ENCODE measurements at places on chromosomes 5 and 9.

GRCh38 chr5:61811052-61811451 lies 479.0 kb downstream of the ZSWIM6 start:
- no peak for DNase-seq

DNA sequence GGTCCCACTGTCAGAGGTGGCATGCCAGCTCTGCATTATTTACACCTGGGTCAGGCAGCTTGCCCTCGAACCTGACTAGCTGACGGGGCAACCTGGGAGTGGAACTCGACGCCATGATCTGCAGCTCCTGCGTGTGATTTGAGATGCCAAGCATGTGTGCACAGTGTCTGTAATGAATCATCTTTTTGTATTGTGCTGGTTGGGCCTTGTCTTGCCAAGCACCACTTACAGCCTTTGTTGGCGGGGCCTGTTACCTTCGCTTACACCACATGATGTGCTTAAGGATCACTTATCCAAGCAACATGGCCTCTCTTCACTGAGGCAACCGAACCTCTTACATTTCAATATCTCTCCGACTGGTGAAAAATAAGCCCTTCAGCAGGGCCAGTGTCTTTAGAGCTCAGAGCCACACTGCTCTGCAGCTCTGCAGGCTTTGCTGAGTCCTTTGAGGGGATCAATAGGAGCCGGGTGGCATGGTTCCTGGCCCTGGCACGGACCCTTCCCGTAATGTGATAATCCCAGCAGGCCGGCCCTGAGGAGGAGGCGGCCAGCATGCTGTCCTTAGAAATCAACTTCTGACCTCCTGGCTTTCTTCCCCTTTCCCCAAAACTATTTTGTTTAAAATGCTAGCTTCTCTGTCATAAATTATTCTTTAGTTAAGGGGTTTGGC lies 297.7 kb upstream of the CD180 start:
- DNase-seq, result no peak

GRCh38 chr5:31185951-31186350 lies 7.5 kb upstream of the CDH6 start:
- DNase-seq, result no peak

GRCh38 chr9:89256642-89257041 lies 54.4 kb upstream of the CKS2 start:
- no peak for DNase-seq

DNA sequence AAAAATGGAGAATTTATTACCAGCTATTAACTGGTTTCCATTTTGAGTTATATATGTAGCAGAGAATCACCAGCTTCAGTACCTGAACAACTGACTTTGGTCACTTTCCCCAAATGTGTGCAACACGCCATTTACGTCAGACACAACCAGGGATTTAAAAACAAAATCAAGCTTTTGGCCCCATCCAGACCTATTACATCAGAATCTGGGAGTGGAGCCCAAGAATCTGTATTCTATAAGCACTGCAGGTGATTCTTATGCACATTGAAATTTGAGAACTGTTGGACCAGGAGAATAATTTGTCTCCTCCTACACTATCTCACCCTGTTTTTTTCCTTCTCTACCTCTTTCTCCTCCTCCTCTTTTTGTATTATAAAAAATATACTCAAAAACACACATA lies 295.9 kb downstream of the PRELID2 start:
- DNase-seq, result no peak

GRCh38 chr9:108395421-108395820 lies 460.4 kb downstream of the ACTL7B start:
- DNase-seq, result no peak

- DNase-seq, result no peak
These were observed 511.7 kb upstream of the KLF4 start for GRCh38 chr9:108001237-108001636.

GRCh38 chr5:77697692-77698091 lies 59.2 kb upstream of the OTP start:
- no peak for DNase-seq

- no peak for DNase-seq
These were observed 20.2 kb downstream of the SLC22A5 start for GRCh38 chr5:132389585-132390286.

DNA sequence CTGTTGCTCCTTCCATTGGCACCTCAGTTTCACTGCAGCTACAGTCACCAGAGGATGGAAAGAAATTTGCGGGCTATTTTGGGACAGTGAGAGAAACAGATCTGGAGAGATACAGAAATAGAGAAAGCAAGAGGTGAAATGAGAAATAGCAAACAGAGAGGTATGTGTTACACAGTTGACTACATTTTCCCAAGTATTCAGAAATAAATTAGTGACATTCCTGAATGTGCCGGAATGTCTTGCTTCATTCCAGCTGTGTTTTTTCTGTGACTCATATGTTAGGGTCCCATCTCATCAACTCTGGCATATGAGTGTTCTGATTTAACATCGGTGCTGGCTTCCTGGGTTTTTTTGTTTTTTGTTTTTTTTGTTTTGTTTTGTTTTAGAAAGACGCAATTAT lies 63.8 kb upstream of the ZNF462 start:
- no peak for DNase-seq

GRCh38 chr9:99748676-99749075 lies 73.0 kb upstream of the NR4A3 start:
- no peak for DNase-seq

DNA sequence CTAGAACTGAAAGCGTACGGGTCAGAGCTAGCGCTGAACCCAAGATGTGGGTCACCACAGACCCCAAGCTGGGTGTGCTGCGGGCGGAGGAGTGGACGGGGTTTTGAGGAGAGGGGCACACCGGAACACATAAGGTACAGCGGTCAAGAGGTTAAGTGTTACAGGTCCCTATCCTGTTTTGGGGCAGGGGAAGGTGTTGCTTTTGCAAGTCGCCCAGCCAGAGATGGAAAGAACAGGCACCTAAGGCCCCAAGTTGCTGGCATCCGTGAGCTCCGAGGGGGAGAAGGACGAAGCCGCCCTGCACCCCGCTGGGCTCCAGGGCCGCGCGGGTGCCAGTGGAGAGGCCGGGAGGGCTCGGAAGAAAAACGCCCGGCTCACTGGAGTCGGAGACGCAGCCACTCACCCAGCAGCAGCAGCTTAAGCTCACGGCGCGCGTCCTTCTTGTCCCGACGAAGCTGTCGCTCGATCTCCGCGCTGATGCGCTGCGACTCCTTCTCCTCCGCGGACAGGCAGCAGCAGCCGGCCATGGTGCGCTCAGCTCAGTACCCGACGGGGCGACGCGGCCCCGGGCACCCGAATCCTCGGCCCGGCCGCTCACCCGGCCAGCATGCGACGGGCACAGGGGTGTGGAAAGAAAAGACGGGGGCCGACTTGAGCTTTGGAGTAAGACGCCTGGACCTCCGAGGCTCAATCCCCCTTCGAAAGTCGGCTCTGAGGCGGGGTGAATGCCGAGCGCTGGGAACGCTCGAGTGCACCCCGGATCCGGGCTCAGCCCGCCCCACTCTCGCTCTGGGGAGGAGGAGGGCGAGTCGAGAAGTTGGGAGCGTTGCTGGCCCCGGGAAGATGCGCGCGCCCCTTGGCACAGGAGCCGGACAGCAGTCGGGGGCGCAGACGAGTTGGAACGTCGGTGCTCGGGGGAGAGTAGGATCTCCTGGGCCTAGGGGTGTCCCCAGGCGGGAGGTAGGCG lies 572 bp downstream of the GNA14 start:
- DNase-seq, result no peak

- DNase-seq, result no peak
These were observed 91.9 kb upstream of the ANKRD55 start for GRCh38 chr5:56325039-56325438.

DNA sequence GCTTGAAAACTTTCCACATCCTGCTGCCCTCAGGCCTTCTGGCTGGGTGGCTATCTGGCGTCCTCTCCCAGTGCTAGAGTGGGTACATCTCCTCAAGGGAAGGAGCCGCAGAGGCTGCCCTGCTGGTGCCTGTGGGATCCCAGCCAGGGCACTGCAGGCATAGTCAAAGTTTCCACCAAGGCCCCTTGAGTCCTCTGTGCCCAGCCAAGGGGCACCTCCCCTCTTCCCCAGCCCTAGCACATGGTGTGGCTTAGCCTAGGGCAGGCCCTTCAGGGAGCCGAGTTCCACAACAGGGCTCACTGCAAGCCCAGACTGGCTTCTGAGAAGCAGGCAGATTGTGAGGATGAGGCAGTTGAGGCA lies 103.2 kb downstream of the RGS3 start:
- no peak for DNase-seq

GRCh38 chr5:36040651-36041536 lies 25.8 kb downstream of the UGT3A2 start:
- DNase-seq, result no peak

DNA sequence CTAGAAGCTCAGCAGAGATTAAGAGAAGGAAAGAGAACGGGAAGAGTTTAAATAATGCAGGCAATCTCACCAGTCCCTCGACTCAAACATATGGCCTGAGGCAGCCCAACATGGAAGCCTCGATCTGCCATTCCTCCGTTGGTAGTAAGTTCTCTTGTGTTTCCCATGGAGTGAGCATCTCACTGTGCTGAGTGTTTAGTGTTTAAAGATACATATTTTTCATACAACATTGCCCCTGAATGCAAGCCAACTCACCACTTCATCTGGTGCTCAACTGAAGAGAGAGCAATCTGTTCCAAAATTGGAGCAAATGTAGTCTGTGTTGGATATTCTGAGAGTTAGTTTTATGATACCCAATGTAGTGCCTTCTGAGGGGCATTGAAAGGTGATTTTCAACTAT lies 171.5 kb upstream of the ATP10B start:
- DNase-seq, result no peak

DNA sequence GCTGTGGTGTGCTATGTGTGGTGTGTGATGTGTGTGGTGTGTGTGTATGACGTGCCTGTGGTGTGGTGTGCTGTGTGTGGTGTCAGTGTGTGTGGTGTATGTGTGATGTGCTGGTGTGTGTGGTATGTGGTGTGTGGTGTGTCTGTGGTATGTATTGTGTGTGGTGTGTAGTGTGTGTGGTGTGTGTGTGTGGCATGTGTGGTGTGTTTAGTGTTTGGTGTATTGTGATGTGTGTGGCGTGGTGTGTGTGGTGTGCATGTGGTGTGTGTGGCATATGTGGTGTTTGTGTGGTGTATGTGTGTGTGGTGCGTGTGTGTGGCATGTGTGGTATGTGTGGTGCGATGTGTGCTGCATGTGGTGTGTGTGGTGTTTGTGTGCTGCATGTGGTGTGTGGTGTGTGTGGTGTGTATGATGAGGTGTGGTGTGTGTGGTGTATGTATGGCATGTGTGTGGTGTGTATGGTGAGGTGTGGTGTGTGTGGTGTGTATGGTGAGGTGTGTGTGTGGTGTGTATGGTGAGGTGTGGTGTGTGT lies 18.3 kb upstream of the RNU6ATAC start:
- no peak for DNase-seq

GRCh38 chr5:7422316-7423106 lies 26.6 kb downstream of the ADCY2 start:
- no peak for DNase-seq

DNA sequence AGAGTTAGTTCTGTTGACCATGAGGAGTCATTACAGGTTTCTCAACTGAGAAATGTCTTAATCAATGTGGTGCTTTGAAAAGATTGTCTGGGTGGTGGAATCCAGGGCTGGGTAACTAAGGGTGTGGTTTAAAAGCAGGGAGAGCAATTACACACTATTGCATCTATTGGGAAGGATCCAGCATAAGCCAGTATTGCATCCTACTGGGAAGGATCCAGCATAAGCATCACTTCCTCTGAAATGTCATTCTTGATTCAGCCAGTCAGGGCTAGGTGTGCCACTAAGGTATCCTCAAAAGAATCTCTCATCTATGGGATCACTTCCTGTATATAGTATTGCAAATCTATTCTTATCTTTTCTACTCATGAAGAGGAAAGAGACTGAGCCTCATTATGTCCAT lies 38.6 kb downstream of the ELOVL7 start:
- no peak for DNase-seq

GRCh38 chr5:76960004-76960625 lies 7.3 kb downstream of the CRHBP start:
- no peak for DNase-seq

DNA sequence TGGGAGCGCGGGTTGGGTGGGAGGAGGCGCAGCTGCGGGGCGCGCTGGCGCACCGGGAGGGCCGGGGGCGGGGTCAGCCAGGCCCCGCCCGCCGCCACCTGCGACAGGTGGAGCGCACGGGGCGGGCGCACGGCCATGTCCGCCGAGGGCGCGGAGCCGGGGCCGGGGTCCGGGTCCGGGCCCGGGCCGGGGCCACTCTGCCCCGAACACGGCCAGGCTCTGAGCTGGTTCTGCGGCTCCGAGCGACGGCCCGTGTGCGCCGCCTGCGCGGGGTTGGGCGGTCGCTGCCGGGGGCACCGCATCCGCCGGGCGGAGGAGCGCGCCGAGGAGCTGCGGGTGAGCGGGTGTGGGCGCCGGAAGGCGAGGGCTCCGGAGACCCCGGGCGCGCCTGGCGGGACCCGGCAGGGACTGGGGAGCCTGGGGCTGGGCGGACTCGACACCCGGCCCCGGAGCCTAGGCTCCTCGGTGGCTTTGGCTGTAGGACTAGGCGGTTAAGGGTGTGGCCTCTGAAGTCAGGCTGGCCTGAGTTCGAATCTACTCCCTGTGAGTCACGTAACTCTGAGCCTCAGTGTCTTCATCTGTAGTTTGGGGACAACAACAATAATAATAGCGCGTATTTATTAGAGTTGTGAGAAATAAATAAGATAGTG lies at the start of gene BSPRY:
TSS of gene BSPRY (plus strand) at position 97 of the 650 bp plus-strand sequence. CDS start at position 136, 39 bp downstream.
- DNase-seq, result peak; percentile 55

GRCh38 chr9:125763394-125763801 lies 16.2 kb downstream of the PBX3 start:
- no peak for DNase-seq

GRCh38 chr5:139878093-139878492 lies 82.5 kb downstream of the PSD2 start:
- DNase-seq, result no peak

DNA sequence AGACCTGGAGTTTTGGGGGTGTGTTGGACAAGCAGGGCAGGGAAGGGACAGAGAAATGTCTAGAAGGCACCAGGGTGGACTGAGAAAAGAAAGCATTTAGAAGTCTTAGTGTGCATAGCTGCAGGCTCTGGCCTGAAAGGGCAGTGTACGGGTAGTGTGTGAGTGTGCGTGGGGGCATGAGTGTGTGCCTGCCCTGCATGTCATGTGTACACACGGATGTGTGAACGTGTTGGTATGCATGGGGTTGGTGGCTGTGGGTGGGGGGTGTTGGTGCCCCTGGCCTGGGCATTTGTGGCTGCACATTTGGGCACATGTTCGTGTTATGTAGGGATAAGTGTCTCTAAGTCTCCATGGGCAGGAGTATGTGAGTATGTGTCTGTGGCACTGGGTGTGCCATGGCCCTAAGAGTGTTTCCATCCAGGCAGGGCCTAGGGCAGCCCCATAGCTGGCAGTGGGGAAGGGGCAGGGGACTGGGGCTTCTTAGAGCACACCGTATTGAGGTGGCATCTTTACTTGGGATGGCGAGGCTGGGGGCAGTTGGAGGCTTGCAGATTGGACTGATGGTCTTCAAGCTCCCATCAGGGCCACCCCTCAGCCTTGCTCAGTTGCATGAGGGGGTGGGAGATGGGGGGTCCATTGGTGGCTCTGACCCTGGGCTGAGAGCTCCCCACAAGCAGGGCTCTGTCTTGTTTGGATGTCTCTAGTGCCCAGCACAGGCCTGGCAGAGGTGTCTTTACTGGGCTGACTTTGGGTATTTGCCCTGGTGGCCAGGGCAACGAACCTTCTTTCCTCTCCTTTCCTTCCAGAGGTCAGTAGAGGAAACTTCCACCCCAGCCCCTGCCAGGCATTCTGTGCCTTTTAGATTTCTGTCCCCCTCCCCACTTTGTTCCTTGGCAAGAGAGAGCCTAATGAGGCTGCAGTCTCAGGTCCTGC lies 15.0 kb downstream of the PSD2 start:
- no peak for DNase-seq

- DNase-seq, result no peak
These were observed 63.0 kb upstream of the TAF11L2 start for GRCh38 chr5:17434982-17435381.
